ENCODE measurements at places on chromosomes 7 and 10.

DNA sequence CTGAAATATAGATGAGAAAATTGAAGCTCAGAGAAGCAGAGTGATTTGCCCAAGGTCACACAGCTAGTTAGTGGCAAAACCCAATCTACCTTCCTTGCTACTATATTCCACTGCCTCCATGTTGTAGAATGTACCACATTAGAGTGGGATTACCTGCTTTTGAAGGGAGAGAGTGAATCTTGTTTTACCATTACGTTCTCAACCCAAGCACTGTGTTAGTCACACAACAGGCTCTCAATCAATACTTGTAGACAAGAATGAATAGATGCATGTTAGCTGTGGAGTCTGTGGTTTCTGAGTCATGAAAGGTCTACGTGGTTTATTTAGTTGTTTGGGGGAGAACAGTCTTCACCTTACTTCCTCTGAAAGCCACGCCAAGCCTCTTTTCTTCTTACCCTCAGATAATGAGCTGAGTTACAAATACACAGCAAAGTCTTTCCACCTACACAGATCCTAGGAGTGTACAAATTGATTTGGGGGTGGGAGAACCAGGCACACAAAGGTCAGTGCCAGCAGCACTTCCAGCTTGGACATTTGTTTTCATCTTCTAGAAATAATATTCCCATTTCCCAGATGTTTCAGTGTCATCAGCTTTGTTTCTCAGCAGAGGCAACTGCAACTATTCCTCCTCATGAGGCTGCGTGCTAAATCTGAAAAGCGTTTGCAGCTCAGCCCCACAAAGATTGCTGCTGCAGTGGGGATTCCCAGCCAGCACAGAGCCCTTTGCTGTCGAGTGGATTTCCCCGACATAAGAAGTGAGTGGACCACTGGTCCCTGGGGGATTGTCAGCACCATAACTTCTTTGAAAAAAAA lies 71.5 kb upstream of the ADO start:
- DNase-seq: peak; percentile 69

- no peak for DNase-seq
These were observed 34.1 kb downstream of the SAMD8 start for GRCh38 chr10:75145590-75145989.

DNA sequence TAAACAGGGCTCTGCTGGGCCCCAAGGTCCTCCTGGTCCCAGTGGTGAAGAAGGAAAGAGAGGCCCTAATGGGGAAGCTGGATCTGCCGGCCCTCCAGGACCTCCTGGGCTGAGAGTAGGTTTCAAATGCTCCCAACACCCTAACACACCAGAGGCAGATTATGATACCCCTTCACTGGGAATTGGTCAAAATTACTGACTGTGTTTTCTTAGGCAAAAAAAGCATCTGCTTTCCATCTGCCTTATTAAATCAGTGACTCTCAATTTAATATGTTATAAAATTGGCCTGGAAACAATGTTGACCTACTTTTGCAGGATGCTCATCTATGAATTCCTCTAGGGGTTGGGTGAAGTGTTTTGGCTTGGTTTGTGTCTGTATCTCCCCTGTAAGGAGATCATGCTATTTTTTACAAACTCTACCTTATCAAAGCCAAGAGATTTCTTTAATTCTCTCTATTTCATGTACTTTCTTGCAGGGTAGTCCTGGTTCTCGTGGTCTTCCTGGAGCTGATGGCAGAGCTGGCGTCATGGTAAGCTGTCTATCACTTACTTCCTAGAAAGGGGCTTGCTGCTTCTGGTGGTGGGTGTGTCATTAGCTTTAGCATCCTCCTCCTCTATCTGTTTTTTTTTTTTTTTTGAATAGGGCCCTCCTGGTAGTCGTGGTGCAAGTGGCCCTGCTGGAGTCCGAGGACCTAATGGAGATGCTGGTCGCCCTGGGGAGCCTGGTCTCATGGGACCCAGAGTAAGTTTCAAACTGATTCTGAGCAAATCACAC lies 15.9 kb downstream of the COL1A2 start:
- DNase-seq: no peak

DNA sequence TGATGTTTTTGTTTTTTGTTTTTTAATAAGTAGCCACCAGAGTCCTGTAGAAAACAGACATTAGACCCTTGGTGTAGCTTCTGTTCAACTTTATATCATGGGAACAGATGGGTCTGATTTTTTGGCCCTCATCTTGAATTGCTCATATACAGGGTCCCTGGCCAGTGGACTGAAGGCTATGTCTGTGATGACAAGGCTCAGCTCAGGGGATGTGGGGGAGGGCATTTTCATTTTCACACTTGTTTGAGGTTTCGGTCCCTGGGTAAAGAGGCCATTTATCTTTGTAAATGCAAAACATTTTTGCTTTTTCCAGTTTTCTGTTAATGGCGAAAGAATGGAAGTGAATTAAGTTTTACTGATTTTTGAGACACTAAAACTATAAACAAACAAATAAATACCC lies 257.6 kb upstream of the PHYHIPL start:
- no peak for DNase-seq
